ENCODE measurements at places on chromosomes 2 and 18.

- no peak for DNase-seq
Measured at GRCh38 chr2:206154197-206154596, 5.0 kb downstream of the NDUFS1 start.

DNA sequence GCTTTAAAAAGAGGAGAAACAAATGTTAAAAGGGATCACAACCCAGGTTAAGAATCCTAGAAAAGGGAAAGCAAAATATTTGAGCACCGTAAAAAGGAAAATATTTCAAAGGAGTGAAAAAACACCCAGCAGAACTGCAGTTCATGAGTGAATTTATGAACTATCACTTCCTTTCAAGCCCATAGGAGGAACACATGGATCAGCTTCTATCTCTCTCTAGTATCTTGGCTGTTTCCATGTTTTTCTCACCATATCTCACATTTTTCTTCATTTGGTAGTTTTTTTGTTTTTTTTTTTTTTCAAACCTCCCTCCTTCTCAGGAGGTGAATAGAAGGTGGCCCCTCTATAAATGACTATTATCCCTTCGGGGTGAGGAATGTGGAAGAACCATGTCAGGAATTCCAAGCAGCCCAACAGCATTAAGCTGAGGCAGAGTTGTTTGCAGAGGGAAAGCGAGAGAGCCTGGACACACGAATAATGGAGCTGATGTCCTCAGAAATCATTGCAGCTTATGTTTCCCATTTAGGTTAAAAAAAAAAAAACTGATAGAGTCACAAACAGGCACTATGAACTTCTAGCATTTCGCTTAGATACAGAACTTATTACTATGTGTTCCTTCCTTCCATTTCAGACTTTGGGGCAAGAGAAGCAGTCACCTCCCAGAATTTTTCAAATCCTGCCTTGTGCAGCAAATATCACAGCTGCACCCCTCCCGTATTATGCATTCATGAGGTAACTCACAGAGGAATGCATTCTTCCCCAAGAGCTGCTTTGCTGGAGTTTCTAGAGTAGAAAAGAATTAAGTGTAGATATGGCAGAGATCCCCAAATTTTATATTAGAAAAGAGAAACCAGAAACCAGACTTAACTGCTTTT is 315.6 kb downstream of the IRS1 start:
- DNase-seq, result no peak

GRCh38 chr2:47381408-47381807 is 21.5 kb upstream of the MSH2 start:
- DNase-seq, result no peak

DNA sequence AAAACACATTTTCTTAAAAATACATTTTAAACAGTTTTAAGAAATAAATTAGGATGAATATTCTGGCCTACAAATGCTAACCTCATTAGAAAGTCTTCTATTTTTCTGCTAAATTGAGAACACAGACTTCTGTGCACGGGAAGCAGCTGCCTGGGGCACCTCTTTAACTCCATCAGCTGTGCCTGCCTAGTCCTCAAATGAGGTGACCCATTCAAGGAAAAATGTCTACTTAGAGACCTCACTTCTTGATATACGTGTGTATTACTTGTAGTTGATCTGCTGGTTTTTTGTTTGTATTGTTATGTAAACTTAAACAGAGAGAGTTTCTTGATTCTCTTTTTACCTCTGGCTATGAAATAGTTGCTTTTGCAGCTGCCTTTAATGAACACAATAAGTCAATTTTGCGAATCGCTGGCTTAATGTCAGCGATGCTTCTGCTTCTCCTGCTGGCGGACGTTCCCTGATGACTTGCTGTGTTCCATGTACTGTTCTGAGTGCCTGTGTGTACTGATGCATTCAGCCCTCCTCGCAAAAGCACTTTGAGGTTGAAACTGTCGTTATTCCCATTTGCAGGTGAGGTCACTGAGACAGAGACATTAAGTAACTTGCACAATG is 88.7 kb upstream of the TXNDC2 start:
- no peak for DNase-seq

- no peak for DNase-seq
Measured at GRCh38 chr2:7788736-7789135, 871.5 kb downstream of the RNF144A start.

- no peak for DNase-seq
Measured at GRCh38 chr2:9196637-9197036, 10.0 kb upstream of the ASAP2 start.

DNA sequence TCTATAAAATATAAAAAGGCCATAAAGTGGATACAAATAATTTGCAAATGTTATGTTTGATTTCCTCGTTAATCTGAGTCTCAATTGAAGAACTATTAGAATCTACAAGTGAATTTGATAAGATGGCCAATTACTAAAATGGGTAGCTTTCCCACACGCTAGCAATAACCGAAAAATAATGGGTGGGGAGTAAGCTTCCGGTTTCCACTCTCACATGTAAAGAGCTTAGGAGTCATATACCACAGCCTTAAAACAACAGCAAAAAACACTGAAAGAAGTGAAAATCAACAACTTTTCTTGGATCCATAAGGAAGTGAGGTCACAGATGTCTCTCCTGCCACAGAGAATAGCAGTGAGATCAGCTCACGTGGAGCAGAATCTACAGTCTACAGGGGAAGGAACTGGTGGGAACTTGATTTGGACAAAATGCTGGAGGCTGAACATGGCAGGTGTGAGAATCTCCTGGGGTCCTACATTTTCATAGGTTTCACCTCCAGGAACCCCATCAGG is 18.6 kb downstream of the THAP4 start:
- no peak for DNase-seq

DNA sequence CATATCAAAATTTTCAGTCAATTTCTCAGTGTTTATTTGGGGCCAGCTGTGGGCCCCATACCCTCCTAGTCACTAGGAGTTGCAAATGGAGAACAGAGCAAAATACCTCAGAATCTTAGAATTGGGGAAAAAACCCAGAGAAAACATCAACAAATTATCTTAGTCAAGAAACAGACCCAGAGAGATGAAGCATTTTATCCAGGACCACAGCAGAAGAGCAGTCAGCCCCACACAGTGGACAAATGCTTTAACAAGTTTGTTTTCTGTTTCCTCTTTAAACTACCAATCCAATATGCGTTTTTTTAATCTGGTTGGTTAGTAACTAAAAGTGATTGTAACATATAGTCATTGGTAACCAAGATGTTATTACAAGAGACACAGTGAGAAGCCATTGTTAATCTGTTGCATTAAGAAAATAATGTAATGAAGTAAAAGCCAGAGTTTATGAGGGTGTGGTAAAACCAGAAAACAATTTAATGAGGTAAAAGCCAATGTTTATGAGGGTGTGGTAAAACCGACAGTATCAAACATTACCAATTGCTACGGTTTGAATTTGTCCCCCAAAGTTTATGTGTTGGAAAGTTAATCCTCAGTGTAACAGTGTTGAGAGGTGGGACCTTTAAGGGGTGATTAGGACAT is 60.7 kb upstream of the COX7A2L start:
- DNase-seq, result no peak

- peak; percentile 4 for DNase-seq
Measured at GRCh38 chr2:144414324-144414845, 105.5 kb downstream of the ZEB2 start.

DNA sequence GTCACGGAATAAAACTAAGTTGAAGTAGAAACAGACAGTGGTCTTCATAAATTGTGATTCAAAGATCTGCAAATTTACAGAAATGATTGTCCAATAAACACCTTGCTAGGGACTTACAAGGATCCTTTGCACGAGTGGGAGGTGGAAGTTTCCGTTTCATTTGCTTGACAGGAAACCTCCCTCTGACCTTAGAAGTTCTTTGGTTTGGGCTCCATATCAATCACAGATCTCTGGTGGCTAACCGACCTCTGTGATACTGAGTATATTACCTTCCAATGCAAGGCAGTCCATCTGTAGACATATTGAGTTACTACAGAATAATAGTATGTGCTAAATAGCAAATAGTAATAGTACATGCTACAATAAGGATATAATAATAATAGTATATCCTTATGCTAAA is 33.7 kb upstream of the RNF152 start:
- no peak for DNase-seq

DNA sequence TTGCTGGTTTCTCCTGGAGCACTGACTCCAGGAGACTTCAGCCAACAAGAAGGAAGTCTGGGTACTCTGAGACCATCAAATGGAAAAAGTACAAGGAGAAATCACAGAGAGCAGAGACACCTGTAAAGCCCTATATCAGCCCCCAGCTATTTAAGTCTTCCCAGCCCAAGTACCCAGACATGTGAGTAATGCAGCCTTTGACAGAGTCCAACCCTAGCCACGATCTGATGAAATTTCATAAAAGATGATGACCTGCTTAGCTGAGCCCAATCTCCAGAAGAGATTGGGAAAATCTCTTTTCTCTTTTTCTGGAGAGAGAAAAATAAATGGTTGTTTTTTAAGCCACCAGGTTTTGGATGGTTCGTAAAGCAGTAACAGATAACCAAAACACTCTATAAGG is 196.6 kb downstream of the NBAS start:
- no peak for DNase-seq

DNA sequence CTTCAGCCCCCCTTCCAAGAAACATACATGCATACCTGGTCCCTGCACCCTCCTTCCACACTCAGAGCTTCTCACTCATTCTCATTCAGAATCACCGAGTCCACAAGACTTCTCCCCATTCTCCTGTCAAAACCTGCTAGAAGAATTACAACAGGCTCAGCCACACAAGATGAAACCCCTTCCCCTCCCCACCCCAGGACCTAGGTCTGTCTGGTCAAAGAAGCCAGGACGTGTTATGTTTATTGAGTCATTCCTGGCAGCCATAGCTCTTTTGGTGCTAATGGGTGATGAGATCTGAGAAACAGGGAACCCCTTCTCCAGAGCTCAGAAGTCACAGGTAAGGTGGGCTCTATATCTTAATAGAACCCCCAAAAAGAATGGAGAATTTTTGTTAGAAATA is 1.4 kb upstream of the ADD2 start:
- DNase-seq, result no peak

- DNase-seq, result no peak
Measured at GRCh38 chr2:381941-382727, 94.2 kb upstream of the ALKAL2 start.

- DNase-seq, result no peak
Measured at GRCh38 chr18:30613467-30613801, 429.1 kb downstream of the DSC3 start.

GRCh38 chr18:79395761-79396404 is at the start of gene NFATC1:
NFATC1 (plus strand) TSS chr18:79395930; CDS start chr18:79396225, 295 bp downstream.
- peak; percentile 70 for DNase-seq
